ENCODE measurements at places on chromosomes 4 and X.

DNA sequence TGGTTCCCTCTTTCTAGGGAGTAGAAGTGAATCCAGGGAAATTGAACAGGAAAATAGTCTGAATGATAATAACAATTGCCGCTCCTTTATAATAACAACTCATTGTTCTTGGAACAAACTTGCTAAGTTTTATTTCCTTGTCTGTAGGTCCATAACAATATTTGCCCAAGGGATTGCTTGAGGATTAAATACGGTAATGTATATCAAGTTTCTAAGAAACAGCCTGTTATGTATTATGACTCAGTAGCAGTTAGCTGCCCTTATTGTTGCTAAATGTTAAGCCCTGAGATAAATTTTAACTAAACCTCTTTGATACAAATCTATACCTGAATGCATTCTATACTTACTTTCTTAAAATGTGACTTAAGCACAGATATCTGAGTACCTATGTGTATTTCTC is 215.9 kb upstream of the AADAT start:
- DNase-seq = no peak

- DNase-seq = no peak
Measured at GRCh38 chr4:107915220-107915619, 16.1 kb upstream of the CYP2U1 start.

GRCh38 chr4:97917115-97917514 is 226.2 kb downstream of the STPG2 start:
- DNase-seq = no peak

GRCh38 chr4:25437926-25438325 is 60.9 kb downstream of the ANAPC4 start:
- no peak for DNase-seq

GRCh38 chrX:13837290-13837745 is 20.4 kb upstream of the GPM6B start:
- no peak for DNase-seq

- no peak for DNase-seq
Measured at GRCh38 chrX:36116222-36116621, 196.7 kb downstream of the CFAP47 start.

DNA sequence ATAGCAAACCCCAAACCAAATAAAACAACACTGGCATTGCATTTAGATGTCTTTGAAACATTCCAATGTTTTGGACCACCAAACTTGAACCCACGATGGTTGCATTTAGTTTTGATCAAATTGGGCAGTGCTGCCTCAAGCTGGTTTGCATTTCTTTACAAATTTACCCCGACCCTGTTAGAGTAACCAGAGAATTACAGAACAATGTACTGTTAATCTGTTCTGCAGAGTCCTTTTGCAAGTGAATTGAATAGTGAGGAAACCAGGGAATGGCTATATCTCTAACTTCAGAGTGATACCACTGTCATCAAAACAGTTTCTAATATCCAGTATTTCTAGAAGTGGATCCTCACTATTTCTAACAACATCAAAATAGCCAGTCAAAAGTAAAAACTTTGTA is 49.5 kb upstream of the GYPA start:
- DNase-seq = no peak

All from naive thymus-derived CD8-positive, alpha-beta T cell (primary cell).